H7 (cell line): ENCODE measurements at places on chromosomes 7 and 10. TPM values are rescaled to one million over a fixed set of nuclear protein-coding genes. Genes with fewer than 3 reads are reported as not detected.

GRCh38 chr7:140069298-140069949, 6.7 kb upstream of the PARP12 start:
- DNase-seq: no peak

- DNase-seq: no peak
Observed at GRCh38 chr7:125845686-125846085, 916.1 kb upstream of the POT1 start.

The RBP3 gene
- not detected in 2 replicates for total RNA-seq

The EIF5AL1 gene
- 0.73 and 0.74 TPM in 2 replicates for total RNA-seq

- no peak for DNase-seq
Observed at GRCh38 chr7:156158213-156158612, 345.9 kb upstream of the SHH start.

The PCLO gene
- total RNA-seq: 0.59 and 1.5 TPM in 2 replicates

DNA sequence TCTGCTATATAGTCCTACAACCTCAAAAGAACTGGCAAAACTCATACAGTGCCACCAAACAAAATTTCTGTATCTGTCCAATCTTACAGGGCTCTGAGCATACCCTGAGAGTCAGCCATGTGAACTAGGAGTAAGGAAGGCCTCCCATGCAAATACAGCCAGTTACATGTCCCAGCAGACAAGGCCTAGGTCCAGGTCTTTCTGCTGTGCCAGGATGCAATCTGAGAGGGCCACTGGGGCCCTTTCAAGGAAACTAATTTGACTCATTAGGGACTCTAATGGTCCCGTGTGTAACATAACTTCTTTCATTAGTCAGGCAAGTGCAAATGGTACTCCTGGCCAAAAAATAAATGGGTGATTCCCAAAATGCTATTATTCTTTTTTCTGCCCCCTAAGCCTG, 17.9 kb upstream of the HIBADH start:
- no peak for DNase-seq

DNA sequence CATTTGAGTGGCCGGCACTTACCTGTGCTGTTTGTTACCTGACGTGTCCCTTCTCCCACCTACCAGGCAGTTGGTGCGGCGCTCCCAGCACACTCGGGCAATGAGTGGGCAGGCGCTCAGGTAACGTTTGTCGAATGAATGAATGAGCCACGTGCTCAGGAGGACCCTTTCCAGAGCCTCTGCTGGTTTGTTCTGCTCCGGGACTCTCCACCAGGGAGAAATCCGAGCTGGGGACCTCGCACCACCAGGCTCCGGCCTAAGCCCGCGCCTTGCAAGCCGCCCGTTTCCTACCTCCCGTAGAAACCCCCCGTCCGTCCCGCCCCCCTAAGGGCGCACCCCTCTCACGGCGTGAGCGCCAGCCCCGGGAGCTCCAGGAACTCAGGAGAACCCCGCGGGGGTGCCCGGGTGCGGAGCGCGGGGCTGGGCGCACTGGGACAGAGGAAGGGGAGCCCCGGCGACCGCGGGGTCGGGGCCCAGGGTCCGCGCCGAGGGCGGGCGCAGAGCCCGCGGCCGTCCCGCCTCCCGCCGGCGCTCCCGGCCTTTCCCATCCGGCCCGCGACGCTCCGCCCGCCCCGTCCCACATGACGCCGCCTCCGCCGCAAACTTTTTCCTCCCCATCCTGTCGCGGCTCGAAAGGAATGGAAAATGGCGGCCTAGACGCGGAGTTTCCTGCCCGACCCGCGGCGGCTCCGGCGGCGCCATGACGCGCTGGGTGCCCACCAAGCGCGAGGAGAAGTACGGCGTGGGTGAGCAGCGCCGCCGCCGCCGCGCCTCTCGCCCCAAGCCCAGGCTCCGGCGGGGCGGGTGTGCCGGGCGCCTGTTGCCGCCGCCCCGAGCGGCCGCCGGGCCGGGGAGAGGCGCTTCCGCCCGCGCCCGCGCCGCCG, at the start of gene DOCK1:
Gene DOCK1 (plus strand): TSS at position 611 of the 884 bp plus-strand sequence. CDS start 90 bp downstream, at position 701.
- DNase-seq: peak; percentile 95

DNA sequence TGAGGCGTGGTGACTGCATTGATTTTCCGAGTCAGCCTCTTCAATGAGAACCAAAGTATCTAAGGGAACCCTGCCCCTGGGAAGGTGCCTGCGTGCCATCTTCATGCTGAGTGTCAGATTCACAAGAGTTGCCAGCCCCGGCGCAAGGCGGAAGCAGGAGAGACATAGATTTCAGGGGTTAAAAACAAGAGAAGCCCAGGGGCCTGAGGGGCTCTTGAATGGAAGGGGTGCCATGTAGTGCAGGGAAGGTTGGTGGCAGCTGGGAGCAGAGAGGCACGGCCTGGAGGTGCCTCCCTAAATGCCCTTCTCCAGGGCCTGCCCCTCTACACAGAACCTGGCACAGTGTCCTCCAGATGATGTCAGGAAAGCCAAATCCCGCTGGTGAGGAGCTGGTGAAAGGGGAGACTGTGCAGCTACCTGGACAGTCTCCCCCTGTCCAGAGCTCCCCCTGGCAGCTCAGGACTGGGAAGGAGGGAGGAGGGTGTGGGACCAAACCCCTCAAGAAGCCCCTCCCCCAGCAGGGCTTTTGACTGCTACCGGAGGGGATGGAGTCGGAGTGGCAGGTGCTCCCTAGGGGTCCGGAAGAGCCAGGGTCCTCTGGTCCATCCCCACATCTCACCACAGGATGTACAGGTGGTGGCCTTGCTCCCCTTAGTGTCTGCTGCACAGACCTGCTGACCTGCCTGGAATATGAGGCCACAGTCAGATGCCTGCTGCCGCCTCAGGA, 137.9 kb downstream of the TCERG1L start:
- DNase-seq: no peak

- no peak for DNase-seq
Observed at GRCh38 chr7:112211348-112211907, 4.9 kb downstream of the ZNF277 start.

The CYP2W1 gene
- not detected in 2 replicates for total RNA-seq

DNA sequence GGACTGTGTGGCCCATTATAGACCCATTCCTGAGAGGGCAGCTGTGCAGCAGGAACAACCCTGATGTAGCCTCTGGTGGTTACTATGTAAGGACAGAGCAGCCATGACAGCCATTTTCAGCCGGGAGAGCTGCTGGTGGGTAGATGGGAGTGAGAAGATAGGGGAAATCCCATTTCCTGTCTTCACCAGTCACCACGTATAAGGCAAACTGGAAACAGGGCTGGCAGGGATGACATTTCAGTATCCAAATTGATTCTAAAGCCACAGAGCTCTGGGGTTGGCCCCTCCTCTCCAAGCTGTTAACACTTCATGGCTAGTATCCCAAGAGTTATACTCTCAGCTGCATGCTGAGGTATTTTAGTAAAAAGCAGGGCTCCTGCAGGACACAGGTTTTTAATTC, 15.2 kb upstream of the FZD1 start:
- DNase-seq: no peak

- DNase-seq: peak; percentile 16
Observed at GRCh38 chr7:45990276-45990675, 69.2 kb upstream of the IGFBP3 start.

DNA sequence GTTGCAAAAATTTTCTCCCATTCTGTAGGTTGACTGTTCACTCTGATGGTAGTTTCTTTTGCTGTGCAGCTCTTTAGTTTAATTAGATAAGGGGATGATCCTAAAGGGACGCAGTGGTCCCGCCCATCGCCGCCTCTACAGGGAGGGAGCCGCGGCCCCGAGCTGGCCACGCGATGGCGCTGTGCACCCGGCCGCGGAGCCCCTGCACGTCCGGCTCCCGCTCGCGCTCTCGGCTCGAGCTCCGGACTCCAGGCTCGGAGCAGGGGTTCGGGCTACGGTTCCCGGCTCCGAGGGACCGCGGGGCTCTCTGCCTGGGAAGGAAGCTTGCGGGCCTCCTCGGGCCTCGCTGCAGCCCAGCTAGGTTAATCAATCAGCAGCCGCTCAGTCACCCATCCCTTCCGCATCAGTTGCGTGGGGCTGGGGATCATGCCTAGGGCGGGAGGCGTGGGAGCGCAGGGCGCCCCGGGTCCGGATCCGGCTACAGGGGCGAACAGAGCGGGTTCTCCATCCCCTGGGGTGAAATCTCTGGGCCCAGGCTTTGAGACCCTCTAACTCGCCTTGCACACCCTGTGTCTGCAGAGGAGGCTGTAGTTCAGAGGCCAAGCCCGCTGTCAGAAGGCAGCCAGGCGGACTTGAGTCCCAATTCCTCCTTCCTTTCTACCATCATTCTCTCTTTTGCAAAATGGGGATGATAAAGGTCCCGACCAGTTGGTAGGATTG, 97.9 kb downstream of the WDR11 start:
- peak; percentile 95 for DNase-seq

DNA sequence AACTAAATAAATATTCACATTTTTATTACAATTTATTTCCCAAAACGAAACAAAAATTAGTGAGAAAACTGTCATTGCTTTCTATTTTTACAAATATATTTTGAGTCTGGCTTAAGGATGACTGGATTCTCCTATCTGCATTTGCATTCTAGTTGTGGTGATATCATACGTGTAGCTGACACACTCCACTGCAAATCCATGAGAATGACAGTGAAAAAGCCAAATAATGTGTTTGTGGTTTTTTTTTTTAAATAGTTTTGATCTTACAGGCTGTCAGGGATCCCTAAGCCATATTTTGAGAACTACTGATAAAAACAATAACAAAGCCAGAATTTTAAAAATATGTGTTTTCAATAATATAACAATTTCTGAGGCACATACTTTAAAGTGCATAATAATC, 5.8 kb upstream of the STAMBPL1 start:
- DNase-seq: no peak

DNA sequence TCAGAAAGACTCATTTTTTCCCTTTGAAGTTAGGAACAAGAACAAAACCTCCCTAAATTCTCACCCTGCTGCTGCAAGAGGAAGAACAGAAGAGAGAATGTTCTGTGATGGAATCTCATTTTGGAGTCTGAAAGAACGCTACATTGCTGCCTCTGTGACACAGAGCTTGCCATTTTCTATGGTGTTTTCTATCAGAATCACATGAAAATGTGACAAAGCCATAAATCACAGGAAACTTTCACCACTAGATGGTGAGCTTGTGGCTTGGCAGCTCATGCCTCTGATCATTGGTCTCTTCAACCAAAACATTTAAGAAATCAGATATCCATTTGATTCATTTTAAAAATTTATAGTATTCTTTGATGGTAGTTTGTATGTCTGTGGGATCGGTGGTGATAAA, 82.9 kb downstream of the CADPS2 start:
- DNase-seq: peak; percentile 21

DNA sequence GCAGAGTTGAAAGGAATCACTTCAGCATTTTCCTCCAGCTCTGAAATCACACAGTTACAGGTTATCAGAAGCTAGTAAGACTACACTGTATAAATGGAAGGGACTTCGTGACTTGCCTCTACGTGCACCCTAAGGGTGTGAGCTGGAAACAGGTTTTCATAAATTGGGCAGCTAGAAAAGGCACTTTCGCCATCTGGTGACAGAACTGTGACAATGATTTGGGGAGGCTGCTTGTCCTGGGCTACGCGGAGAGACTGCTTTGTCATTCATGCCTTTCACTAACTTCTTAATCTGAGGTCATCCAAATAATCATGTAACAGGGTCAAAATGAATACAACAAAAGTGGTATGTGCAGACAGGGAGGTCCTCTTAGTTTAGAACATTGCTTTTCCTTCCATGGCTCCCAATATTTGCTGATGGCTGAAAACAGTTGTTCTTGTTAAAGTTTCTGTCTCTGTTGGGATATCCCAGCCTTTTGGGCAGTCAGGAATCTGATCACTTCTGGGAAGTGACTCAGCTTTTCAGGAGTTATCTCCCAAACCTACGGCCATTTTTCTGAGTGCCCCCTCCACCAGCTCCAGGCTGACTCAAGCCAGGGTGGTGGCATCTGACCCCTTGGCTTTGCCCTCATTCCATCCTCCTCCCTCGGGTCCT, 17.8 kb downstream of the VWC2 start:
- peak; percentile 73 for DNase-seq

The PIK3AP1 gene
- 1.2 and 1.4 TPM in 2 replicates for total RNA-seq

DNA sequence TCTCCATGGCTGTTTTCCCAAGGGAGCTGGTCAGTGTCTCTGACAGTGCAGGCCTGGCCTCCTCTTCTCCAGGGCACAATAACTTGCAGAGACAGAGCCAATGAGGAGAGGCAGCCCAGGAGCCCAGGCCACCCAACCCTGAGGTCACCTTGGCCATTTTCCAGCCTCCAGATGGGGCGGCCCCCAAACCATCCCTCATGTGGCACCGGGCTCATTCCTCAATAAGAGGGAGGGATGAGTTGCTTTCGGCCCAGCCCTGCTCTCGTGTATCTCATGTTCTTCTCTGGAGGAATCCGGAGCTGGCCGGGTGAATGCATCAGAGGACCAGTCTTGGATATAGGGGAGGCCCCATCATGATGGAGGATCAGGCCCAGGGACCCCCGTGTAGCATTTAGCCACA, 98.9 kb downstream of the C10orf105 start:
- no peak for DNase-seq

The LIPF gene
- not detected in 2 replicates for total RNA-seq

- DNase-seq: peak; percentile 30
Observed at GRCh38 chr10:48445932-48446331, 139.5 kb downstream of the MAPK8 start.

GRCh38 chr7:131873581-131873980, 317.2 kb upstream of the PODXL start:
- DNase-seq: no peak

- peak; percentile 26 for DNase-seq
Observed at GRCh38 chr10:96643920-96644319, 57.1 kb upstream of the TM9SF3 start.
